ENCODE measurements at places on chromosomes 16 and 17.
A peak's percentile ranks its signal among the peaks of the same experiment; 100 is the strongest.

DNA sequence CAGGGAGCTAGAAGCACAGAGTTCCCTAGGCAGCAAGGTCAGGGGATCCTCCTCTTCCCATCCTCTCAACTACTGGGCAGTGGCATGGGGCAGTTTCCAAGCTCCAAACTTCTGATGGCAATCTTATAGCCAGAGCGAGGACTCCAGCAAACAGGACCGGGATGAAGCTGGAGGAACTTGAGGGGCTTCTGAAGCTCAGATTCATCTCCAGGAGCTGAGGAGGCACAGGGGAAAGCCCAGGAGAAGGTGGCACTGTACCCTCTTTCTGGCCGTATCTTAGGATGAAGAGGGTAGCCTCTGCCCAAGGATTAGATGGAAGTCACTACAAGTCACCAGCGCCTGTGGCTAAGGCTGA, 50.0 kb upstream of the RPL38 start:
- DNase-seq, result no peak

GRCh38 chr16:468068-468821, 42.8 kb downstream of the RAB11FIP3 start:
- DNase-seq, result no peak

DNA sequence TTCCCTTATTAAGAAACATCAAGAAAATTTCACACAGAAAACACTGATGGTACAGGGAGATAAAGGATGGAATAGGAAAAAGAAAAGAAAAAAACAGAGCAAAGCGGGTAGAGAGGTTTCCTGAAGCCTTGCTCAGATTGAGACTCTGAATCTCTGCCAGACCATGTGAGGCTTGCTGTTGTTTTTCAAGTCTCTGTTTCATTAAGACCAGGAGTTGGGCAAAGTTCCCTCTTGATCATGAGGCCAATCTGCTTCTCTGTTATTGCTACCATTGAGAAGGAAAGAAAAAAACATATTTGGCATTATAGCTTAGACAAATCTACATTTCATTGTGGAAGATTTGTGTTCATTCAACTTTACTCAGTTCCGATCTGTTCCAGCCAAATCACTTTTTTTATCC, 201.6 kb upstream of the SOX9 start:
- DNase-seq, result no peak

DNA sequence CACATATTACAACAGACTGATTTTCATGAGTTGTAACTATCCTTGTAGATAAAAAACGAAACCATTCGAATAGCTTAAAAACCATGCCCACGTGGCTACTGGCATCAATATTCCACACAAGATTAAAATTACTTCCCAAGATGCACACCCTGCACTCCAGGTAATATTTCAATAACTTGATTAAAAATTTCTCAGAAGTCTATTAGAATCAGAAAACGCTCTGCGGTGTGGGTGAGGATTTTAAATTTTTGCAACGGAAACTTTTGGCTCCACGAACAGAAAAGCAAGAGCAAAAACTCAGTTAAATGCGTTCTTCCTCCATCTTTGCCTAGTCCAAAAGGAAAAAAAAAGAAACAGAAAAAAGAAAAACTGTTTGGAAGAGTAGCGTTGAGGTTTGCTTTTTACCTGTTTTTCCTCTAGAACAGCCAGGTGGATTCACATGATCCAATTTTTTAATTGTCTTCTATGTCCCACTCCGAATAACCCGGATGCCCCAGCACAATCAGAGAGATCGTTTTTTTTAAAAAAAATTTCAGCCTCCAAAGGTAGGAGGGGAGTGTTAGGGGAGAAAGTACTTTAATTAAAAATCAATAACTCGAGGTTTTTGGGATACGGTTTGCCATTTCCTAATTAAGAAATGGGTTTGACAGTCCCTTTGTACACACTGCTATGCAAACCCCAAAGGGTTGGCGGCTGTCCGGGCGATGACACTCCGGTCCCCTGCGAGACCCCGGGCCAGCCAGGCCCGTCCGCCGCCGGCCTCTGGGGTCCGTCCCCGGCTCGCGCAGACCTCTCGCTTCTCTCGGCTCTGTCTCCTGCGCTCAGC, 708 bp upstream of the NFAT5 start:
- DNase-seq, result no peak

DNA sequence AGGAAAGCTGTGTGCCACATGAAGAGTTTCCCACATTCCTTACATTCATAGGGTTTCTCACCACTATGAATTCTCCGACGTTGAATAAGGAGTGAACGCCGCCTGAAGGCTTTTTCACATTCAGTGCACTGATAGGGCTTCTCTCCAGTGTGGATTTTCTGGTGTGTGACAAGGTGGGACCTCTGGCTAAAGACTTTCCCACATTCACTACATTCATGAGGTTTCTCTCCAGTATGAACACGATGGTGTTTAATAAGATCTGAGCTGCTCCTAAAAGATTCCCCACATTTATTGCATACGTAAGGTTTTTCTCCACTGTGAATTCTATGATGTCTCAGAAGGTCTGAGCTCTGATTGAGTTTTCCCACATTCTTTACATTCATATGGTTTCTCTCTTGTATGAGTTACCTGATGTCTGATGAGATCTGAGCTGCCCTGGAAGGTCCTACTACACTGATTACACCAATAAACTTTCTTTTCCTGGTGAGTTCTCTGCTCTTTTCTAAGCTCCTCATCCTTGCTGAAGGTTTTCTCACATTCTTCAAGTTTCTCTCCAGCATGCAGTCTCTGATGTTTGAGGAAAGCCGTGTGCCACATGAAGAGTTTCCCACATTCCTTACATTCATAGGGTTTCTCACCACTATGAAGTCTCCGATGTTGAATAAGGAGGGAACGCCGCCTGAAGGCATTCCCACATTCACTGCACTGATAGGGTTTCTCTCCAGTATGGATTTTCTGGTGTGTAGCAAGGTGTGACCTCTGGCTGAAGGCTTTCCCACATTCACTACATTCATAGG, 10.0 kb downstream of the ZNF594 start:
- DNase-seq, result no peak

GRCh38 chr16:47571049-47571448, 109.9 kb downstream of the PHKB start:
- DNase-seq, result no peak

DNA sequence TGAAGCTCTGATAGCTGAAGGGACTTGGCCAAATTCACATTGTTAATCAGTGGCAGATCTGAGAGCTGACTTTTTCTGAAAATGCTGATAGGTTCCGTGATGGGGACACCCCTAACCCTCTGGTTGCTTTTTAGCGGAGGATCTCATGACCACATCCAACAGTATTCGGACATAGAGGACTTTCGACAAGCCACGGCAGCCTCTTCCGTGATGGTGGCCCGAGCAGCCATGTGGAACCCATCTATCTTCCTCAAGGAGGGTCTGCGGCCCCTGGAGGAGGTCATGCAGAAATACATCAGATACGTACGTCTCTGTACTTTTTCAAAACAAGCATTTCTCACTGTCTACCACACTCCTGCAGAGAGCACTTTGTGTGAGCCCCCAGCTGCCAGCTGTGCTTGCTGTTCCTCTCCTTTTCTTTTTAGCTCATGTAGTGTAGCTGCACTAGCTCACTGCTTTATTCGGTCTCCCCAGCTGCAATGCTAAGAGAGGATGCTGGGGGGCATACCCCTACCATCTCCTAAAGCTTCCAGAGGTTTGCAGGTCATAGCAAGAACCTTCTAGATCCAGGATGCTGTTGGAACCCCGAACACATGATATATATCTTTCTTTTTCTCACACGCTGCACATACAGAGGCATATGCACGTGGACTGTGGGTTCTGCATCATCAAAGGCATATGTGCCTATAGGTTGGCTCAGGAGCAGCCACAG, 14.2 kb upstream of the NFATC3 start:
- no peak for DNase-seq

DNA sequence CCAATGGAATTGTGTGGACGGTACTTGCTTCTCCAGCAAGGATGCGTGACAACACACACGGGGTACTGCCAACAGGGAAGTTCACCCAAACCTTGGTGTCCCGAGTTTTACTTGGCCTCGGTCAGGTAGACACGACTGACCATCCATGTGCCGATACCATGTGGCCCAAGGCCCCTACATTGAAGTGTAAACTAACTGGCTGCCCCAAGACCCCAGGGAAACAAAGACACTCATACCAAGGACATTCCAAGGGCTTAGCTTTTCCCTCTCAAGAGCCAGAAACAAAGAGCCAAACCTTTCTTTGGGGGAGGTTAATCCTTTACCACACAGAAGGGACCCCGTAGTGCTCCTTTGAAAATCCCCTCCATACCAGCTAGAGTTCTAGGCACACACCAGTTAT, 215.9 kb upstream of the TNRC6C start:
- no peak for DNase-seq

DNA sequence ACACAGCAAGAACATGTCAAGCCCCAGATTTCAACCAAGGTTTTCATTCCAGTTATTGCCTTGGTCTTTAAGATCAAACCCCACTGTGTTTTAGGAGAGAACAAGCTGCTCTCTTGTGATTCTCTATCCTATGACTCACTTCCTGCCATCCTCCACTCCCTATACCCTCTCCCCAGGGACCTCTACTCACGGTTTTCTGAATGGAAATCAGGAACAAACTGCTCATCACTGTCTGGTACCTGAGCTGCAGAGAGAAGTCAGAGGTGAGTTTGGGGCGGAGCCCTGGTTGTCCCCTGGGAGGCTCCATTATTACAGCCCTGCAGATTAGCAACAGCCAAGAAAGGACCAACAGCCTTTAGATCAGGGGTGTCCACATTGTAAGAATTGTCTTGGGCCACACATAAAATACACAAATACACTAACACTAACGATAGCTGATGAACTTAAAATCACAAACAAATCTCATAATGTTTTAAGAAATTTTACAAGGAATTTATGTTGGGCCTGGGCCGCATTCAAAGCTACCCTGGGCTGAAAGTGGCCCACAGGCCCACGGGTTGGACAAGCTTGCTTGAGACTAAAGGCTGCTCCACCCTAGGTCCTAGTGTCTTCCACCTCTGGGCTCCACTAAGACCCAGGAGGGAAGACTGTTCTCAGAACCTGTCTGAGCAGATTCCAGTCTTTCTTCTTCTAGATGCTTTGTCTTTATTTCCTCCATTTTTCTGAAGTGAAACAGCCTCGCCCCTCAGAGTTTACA, 9.7 kb downstream of the ETV4 start:
- DNase-seq, result peak; percentile 90

DNA sequence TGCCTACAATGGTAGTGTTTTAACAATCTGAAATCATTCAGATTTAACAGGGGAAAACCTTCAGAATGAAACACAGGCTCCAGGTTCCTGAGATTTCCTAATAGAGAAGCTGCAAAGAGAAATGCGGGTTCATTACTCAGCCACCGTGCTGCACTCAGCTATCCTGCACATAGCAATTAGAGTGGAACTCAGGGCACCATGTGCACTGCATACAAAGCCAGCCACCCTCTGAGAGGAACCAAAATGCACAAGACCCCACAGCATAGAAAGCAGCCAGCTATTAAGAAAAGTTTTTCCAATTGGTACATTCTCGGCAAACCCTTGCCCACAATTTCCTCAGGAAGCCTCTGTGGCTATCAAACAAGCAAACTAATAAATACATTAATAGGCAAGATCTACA, 37.4 kb downstream of the TOM1L2 start:
- DNase-seq, result no peak

DNA sequence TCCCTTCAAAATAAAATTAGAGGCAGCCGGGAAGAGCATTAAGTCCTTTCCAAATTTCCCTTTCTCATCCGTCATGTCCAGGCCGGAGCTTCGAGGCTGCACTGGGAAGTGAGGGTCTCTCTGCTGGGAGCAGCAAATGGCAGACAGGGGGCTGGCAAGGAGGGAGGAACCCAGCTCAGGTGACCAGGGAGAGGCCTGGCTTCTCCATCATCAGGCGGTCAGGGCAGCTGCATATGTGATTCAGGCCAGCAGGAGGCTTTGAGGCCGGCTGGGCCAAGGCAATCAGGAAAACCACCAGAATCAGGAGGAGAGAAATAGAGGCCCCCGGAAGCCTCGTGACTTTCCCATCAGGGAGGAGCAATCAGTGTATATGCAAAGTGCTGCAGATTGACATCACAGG, 85.0 kb upstream of the RPL38 start:
- DNase-seq, result no peak

- DNase-seq, result no peak
Observed at GRCh38 chr17:4959261-4959965, 8.2 kb downstream of the SPAG7 start.

GRCh38 chr16:12988071-12988470, 86.7 kb downstream of the SHISA9 start:
- DNase-seq, result no peak

DNA sequence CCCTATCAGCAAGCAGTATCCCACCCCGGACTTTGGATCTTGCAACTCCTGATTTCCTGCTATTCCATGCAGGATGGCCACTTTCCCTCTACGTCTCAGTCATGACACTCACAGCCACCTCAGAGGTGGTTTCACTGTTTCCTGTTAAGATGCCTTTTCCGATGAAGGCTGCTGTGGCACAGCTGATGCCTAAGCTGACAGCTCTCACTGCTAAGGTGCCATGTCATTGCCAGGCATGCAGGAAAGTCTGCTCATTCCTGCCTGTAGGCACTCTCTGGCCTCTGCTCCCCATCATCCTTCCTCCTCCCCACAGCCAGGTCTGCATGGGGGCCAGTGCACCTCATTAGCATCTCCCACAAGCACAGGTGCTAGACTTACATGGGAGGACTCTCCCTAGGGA, 173.0 kb downstream of the CBLN1 start:
- no peak for DNase-seq

DNA sequence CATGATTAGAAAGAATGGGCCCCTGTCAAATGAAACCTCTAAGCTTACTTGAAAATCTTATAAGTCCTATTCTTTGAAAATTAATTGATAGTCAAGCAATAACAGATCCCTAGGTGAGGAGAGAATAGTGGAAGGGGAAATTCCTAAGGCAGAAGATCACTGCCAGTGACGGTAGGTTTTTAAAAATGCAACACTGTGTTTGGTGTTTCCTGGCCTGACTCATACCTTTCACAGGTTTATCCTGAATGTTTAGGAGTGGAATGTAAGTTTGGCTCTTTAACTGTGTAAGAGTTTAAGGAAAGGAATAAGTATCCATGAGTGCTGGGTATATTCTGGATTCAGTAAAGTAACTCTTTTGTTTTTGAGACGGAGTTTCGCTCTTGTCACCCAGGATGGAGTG, 23.8 kb downstream of the HAPSTR1 start:
- peak; percentile 56 for DNase-seq

DNA sequence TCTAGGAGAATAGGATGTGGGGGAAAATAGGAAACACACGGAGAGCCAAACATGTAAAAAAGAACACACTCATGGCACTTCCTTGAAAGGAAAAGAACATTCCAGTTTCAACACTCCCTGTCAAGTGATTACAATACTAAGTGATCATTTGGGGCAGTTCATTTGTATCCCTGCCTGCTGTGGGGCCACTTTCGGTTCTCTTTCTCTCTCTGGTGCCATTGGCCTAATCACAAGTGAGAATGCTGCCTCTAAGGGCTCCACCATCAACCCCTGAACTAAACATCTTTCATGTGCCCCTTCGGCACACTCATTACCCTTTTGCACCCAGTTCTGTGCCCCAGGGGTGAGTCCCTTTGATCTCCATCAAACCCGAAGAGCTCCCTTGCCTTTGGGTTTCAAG, 197.3 kb downstream of the CEP112 start:
- DNase-seq, result no peak

- DNase-seq, result no peak
Observed at GRCh38 chr16:20829536-20829935, 23.2 kb downstream of the REXO5 start.
